ENCODE measurements at places on chromosomes 6 and 20. TPM values are rescaled to one million over a fixed set of nuclear protein-coding genes. Genes with fewer than 3 reads are reported as not detected.

The RIPK1 gene
- polyA plus RNA-seq: 11.9 TPM

The ID4 gene
- 7.3 TPM for polyA plus RNA-seq

The DUSP22 gene
- 5.5 TPM for polyA plus RNA-seq

The ZCCHC3 gene
- 8.8 TPM for polyA plus RNA-seq

The WFDC12 gene
- not detected for polyA plus RNA-seq

The PREX1 gene
- 0.69 TPM for polyA plus RNA-seq

The DDX43 gene
- 0.07 TPM for polyA plus RNA-seq

The PGC gene
- polyA plus RNA-seq: not detected

The TBXT gene
- not detected for polyA plus RNA-seq

The SLC13A3 gene
- polyA plus RNA-seq: 3.9 TPM

The SLPI gene
- not detected for polyA plus RNA-seq

The TRIM31 gene
- not detected for polyA plus RNA-seq

The LAMA2 gene
- polyA plus RNA-seq: 8.9 TPM

The ITPA gene
- 52.6 TPM for polyA plus RNA-seq

The SAMD10 gene
- 4.1 TPM for polyA plus RNA-seq

The UBR2 gene
- polyA plus RNA-seq: 7.7 TPM

The BPI gene
- 0.05 TPM for polyA plus RNA-seq

The CNBD2 gene
- 2.5 TPM for polyA plus RNA-seq

The VNN1 gene
- polyA plus RNA-seq: 0.07 TPM

The ARMC2 gene
- 3.9 TPM for polyA plus RNA-seq

The TNXB gene
- 0.42 TPM for polyA plus RNA-seq

The CALHM5 gene
- polyA plus RNA-seq: 3.3 TPM

The SLC12A5 gene
- polyA plus RNA-seq: 2.2 TPM

The KCNG1 gene
- 54.6 TPM for polyA plus RNA-seq

The BNIP5 gene
- not detected for polyA plus RNA-seq

The LPA gene
- polyA plus RNA-seq: not detected

The ATP6V1G2 gene
- polyA plus RNA-seq: 6.5 TPM

Data from IMR-90 (cell line).